GDM1 (cell line): ENCODE measurements at places on chromosomes 5 and 9.
A peak's percentile ranks its signal among the peaks of the same experiment; 100 is the strongest.

DNA sequence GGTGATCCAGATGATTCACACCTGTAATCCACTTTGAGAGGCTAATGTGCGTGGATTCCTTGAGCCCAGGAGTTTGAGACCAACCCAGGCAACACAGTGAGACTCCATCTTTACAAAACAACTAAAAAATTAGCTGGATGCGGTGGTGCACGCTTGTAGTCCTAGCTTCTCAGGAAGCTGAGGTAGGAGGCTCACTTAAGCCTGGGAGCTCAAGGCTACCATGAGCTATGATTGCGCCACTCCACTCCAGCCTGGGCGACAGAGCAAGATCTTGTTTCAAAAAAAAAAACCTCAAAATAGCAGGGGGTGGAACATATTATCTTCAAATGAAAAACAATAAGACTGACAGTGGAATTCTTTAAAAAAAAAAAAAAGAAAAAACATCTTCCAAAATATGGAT is 59.0 kb downstream of the PCDHGC5 start:
- DNase-seq: no peak

DNA sequence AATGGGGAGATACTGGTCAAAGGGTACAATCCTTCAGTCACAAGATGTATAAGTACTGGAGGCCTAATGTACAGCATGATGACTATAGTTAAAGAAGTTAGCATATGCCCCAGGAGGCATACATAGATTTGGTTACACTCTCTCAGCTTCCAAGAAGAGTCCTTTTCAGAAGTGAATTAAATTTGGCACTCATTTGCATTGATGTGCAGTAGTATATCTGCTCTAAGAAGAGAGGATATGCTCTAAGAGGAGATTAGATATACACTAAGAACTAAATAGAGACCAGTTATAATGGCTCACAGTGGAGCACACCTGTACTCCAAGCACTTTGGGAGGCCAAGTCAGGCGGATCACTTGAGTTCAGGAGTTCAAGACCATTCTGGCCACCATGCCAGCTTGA is 139.5 kb upstream of the MINAR2 start:
- no peak for DNase-seq

DNA sequence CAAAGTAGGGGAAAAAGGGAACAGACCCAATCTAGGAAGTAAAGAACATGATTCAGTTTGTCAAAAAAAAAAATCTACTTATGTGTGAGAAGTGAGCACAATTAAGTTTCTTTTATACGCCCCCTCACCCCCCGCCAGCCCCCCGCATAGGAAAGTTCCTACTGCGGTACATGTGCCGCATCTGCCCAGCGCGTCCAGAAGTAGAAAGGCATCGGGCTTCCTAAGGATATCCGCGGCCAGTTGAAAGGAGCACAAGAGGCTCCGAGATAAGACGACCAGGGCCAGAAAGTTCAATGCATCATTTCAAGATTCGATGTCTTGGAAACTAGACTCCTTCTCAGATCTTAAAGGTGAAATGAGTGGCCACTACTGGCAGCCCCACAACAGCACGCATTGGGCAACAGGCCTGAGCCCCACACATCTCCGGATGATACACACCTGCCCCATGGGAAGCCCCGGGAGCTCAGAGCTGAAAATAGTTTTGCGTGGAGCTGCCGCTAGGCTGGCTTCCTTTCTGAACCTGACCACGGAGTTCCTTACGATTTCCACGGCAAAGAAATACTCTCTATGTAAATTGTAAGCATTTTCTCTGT is 203.9 kb downstream of the RAB3C start:
- peak; percentile 72 for DNase-seq

GRCh38 chr9:69173497-69173890 is 583 bp upstream of the TJP2 start:
- DNase-seq: no peak

DNA sequence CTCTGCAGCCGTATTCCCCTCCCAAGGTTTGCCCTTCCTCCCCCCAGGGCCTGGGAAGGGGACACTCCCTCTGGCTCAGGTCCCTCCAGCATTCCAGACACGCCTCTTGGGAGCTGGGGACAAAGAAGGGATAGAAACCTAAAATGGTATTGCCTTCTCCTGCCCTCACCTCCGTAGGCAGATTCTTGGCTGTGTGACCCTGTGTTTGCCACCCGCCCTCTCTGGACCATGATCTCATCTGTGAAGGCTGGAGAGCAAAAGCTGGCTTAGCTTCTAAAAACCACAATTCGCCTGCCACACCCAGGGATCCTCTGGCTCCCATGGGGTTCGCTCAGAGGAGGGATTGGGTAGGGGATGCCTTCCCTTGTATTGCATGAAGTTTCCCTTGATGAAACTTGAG is 7.7 kb downstream of the AQP3 start:
- no peak for DNase-seq

- peak; percentile 33 for DNase-seq
These were observed 831.8 kb downstream of the TAF11L14 start for GRCh38 chr5:18465833-18466681.

- no peak for DNase-seq
These were observed 25.8 kb downstream of the NOTCH1 start for GRCh38 chr9:136520053-136520540.

GRCh38 chr5:181215997-181216989 is 6.8 kb upstream of the TRIM41 start:
- DNase-seq: no peak

DNA sequence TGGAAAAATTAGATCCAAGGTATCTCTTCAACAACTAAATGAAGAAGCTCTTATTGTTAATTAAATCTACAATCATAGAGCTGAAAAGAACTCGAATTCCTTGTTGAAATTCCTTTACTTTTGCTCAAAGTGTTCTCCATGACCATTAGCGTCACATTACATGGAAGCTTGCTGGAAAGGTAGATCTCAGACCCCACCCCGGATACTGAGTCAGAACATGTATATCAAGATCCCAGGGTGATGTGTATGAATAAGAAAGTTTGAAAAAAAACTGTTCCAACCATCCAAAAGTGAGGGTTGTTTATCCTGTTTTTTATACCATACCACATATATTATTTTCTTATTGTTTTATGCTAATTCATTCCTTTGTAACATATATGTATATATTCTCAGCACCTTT is 237.1 kb upstream of the PUM3 start:
- DNase-seq: no peak

DNA sequence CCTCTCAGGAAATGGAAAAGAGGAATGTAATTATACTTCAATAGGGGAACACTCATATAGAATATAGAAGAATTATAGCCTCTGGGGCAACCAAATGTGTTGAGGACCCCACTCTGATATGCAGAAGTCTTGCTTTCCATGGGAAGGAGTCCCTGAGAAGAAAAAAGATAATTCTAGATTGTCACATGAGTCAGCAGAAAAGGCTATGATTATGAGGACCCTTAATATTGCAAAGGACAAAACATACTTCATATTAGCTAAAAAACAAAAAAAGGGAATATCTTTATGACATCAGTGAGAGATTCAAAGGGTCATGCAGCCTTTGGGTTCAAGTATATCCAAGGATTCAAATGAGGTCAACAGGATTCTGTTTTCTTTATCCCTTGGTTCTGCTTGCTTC is 119.5 kb downstream of the PIK3R1 start:
- DNase-seq: no peak

DNA sequence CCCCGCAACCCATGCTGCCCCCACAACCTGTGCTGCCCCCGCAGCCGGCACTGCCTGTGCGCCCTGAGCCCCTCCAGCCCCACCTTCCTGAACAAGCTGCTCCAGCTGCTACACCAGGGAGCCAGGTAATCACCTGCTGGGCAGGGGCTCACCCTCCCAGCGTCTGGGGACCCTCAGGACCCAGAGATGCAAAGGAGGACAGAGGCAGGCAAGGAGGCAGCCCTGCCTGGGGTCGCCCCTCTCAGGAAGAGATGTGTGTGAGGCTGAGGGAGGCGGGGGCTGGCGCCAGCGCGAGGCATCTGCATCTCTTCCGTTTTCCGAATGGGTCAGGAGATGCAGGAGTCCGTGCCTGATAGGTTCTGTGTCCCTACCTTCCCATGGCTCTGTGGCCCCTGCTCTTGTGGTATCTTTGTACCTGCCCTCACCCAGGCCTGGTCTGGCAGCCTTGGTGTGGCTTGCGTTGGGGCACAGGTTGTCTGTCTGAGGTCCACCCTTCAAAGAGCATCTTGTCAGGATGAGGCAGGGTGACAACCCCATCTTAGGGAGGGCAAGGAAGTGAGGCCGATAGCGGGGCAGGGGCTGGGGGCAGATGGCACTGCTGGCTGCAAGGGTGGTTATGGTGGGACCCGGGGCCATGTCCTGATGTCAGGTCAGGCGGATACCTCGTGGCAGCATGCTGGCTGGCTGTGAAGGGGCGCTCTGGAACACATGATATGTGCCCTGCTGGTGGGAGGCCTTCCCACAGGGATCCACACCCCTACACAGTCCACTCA is 75.7 kb downstream of the WNK2 start:
- no peak for DNase-seq

GRCh38 chr9:133683586-133684120 is 47.5 kb downstream of the DBH start:
- DNase-seq: no peak

- no peak for DNase-seq
These were observed 33.3 kb downstream of the PPP1R2B start for GRCh38 chr5:156883316-156883875.
